EH (cell line): ENCODE measurements at places on chromosomes 12 and 14.

DNA sequence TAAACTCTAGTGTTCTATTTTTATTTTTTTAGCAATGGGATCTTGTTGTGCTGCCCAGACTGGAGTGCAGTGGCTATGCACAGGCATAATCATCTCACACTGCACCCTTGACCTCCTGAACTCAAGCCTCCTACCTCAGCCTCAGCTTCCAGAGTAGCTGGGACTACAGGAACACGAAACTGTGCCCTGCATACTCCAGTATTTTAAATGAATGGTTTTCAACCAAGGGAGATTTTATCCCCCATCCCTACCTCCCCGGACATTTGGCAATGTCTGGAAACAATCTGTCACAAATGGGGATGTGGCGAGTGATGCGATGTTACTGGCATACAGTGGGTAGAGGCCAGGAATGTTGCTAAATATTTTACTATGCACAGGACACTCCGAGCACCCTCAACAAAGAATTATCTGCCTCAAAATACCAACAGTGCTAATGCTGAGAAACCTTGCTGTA is 2.1 kb downstream of the CBX5 start:
- peak; percentile 82 for DNase-seq

DNA sequence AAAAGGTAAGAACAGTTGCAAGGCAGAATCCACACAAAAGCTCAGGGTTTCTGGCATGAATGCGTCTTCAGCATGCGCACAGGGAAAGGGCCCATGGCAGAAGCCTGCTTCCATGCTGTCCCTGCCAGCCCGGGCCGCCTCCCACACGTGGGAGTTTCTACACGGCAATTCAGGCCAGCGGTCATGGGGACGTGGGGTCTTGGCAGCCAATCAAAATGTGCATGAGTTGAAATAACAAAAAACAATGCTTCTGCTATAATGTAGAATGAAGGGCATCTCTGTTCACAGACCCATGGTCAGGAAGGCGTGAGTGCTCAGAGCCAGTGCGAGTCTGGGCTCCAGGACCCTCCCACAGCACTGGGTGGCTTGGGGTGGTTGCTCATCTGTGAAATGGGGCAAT is 28.6 kb downstream of the AMN start:
- DNase-seq, result no peak

- no peak for DNase-seq
These were observed 97.7 kb downstream of the NTS start for GRCh38 chr12:85971800-85972199.

GRCh38 chr12:87001102-87001501 is 744.9 kb upstream of the MGAT4C start:
- no peak for DNase-seq

- DNase-seq, result peak; percentile 1
These were observed 602.8 kb downstream of the ALG10 start for GRCh38 chr12:34625116-34625515.
